ENCODE measurements at places on chromosomes 12 and 14. TPM values are rescaled to one million over a fixed set of nuclear protein-coding genes. Genes with fewer than 3 reads are reported as not detected.

The REM2 gene
- 0.12 TPM for polyA plus RNA-seq

The SDR39U1 gene
- polyA plus RNA-seq, result 37.0 TPM

The KRT3 gene
- 0.53 TPM for polyA plus RNA-seq

The GPHB5 gene
- not detected for polyA plus RNA-seq

The SRRM4 gene
- polyA plus RNA-seq, result 0.25 TPM

The TC2N gene
- 34.2 TPM for polyA plus RNA-seq

The KRT78 gene
- not detected for polyA plus RNA-seq

The P2RX7 gene
- 0.60 TPM for polyA plus RNA-seq

The KRT79 gene
- not detected for polyA plus RNA-seq

The ZCCHC8 gene
- polyA plus RNA-seq, result 7.8 TPM

The DYRK2 gene
- polyA plus RNA-seq, result 8.9 TPM

The KRT73 gene
- not detected for polyA plus RNA-seq

The PAPOLA gene
- 101 TPM for polyA plus RNA-seq

The CCDC197 gene
- not detected for polyA plus RNA-seq

The NRL gene
- 1.3 TPM for polyA plus RNA-seq

The IFT43 gene
- 33.0 TPM for polyA plus RNA-seq

The IL26 gene
- not detected for polyA plus RNA-seq

The CLEC6A gene
- polyA plus RNA-seq, result not detected

The SYNDIG1L gene
- not detected for polyA plus RNA-seq

The GALNT8 gene
- polyA plus RNA-seq, result 0.31 TPM

The A2ML1 gene
- polyA plus RNA-seq, result 92.0 TPM

The YBX3 gene
- polyA plus RNA-seq, result 214 TPM

The PTPN6 gene
- 41.2 TPM for polyA plus RNA-seq

The IAPP gene
- polyA plus RNA-seq, result not detected

The POC1B gene
- 7.1 TPM for polyA plus RNA-seq

The PLEKHG7 gene
- 0.58 TPM for polyA plus RNA-seq

The RASSF3 gene
- polyA plus RNA-seq, result 29.3 TPM

The AVPR1A gene
- polyA plus RNA-seq, result 0.15 TPM

The KRT2 gene
- polyA plus RNA-seq, result not detected

The PYGL gene
- 18.3 TPM for polyA plus RNA-seq

The TAS2R42 gene
- polyA plus RNA-seq, result not detected

The KLHDC1 gene
- polyA plus RNA-seq, result 3.4 TPM

The BMP4 gene
- 12.9 TPM for polyA plus RNA-seq

The LRRC43 gene
- not detected for polyA plus RNA-seq

The GATC gene
- 8.7 TPM for polyA plus RNA-seq

The KRT71 gene
- polyA plus RNA-seq, result not detected

The RNASE3 gene
- not detected for polyA plus RNA-seq

The PPP1R36 gene
- 6.8 TPM for polyA plus RNA-seq

The USP15 gene
- polyA plus RNA-seq, result 18.7 TPM

The INHBE gene
- not detected for polyA plus RNA-seq

The FLVCR2 gene
- polyA plus RNA-seq, result 0.15 TPM

The C1S gene
- polyA plus RNA-seq, result 161 TPM

The CMA1 gene
- not detected for polyA plus RNA-seq

The ZC3H10 gene
- 2.2 TPM for polyA plus RNA-seq

The TAS2R8 gene
- polyA plus RNA-seq, result not detected

The TRIM9 gene
- 1.2 TPM for polyA plus RNA-seq

The FOXA1 gene
- polyA plus RNA-seq, result 17.4 TPM

The AQP2 gene
- not detected for polyA plus RNA-seq

The RABGGTA gene
- polyA plus RNA-seq, result 33.8 TPM

The RTL1 gene
- not detected for polyA plus RNA-seq

The PRH2 gene
- not detected for polyA plus RNA-seq

The IFI27L1 gene
- 9.9 TPM for polyA plus RNA-seq

Measured in stomach (tissue), 19 donors.